ENCODE measurements at places on chromosomes 7 and 10.
A peak's percentile ranks its signal among the peaks of the same experiment; 100 is the strongest.

- DNase-seq: peak; percentile 56
Measured at GRCh38 chr10:17454161-17455014, at the start of gene ST8SIA6. TSS of gene ST8SIA6 (minus strand) at chr10:17454595. CDS start at chr10:17454255, 340 bp downstream.

DNA sequence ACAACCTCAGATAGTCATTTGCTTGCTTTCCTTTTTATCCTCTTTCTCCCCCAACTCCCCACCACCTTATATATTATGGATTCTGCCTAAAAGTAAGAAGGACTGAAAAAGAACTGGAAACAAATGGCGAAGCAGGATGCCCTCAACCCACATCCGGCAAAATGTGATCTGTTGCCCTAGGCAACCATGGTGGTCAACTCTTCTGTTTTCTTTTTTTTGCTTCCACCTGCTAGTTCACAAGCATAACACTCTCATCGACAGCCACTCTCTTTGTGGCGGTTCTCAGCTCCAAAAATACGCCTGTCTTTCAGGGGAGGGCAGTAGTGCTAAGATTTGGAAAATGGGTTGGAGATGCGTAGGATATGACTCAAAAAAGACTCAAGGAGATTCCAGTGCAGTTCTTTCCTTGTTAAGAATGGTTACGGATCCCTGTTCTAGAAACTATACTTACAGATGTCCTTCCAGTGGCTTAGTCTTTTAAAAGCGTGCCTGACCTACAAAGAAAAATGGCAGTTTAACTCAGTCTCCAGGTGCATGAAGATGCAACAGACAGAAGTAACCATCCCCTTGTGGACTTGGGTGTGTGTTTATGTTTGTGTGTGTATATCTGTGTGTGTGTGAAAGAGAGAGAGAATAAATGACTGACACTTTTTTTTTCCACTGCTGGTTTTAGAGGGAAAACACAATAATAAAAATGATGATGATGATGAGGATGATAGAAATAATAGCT is 10.7 kb downstream of the APBB1IP start:
- peak; percentile 66 for DNase-seq

DNA sequence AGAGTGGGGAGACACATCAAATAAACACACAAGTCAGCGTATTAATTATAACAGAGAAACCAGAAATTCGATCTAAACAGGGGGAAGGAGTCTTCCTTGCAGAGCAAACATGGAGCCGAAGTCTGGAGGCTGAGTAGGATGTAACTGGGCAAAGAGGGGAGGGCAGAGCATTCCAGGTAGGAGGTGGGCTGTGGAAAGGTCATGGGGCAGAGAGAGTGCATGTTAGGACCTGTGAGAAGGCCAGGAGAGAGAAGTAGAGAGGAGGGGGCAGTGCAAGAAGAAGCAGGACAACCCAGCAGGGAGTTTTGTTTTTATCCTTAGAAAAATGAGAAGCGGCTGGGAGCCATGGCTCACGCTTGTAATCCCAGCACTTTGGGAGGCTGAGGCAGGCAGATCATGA is 130.8 kb upstream of the GPR26 start:
- no peak for DNase-seq

DNA sequence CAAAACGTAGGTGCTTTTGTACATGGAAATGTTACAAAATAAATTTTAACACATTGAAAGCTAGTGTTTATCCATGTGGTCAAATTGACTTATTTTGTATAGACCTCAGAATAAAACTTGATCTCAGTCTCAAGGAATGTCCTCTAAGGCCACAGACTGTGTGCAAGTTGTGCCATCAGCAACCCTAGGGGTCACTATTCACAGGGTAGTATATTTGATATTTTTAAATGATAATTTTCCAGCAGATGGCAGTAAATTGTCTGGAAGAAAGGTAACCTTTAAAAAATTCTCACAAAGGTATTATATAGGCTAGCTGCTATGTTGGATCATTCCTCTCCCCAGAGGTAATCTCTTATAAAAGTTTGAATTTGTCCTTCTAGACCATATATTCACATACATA is 12.9 kb upstream of the SNX10 start:
- DNase-seq: no peak

DNA sequence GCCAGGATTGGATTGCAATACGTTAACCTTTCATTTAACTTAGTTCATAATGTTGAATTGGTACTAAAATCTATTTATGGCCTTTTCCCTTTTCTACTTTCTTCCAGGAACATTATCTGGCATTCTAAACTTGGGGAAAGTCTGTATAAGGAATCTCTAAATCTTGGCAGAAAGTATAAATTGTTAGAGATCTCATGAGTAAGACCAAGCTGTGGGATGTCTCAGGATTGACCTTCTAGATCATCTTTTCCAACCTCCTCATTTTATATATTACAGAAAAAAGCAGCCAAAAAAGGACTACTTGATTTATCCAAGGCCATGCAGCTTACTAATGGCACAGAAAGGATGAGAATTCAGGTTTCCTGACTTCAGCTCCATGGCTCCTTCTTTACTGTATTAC is 598.3 kb downstream of the INHBA start:
- DNase-seq: no peak

DNA sequence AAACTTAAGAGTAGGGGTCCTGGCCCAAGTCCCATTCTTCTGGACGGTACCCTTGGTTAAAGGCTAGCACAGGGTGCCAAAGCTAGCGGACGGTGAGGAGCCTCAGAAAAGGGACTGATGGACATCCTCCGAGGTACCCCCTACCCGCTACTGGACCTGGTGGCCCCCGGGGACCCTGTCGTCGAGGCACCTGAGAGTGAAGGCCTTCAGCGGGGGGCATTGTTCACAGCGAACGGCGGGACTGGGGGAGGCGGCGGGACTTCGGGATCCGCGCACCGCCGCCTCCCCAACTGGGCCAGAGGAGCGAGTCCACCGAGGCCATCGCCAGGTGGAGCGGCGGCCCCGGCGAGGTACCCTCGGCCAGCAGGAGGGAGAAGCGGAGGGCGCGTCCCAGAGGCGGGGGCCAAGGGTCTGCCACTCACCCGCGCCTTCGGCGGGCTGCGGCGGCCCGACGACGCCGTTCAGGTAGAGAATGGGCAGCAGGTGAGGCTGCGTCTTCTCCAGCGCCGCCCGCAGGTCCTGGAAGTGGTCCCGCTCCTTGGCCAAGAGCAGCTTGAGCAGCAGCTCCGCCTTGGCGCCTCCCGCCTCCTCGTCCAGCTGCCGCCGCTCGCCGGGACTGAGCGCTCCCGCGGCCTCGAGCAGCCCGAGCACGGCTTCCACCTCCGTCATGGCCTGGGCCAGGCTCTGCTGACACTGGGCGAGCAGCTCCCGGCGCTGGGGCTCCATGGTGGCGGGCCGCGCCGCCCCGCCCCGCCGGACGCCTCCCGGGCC is 575 bp downstream of the DLG5 start:
- peak; percentile 45 for DNase-seq

- DNase-seq: no peak
Measured at GRCh38 chr7:370259-370625, 80.3 kb downstream of the FOXL3 start.

DNA sequence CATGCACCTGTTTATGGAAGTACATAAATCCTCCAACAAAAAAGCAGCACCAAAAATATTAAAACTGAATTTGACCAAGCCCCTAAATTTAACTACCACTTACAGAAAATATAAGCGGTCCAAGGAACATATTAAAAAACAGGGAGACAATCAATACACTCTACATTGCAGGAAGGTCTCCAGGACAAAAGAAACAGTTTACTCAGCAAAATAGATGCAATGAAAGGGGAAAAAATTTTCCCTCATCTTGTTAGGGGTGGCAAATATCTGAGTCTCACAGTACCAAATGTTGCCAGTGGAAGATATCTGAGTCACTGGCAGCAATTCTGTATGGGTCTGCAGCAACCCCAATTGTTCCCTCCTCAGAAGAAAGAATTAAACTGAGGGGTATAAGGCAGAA is 50.4 kb downstream of the NAMPT start:
- DNase-seq: no peak

- peak; percentile 61 for DNase-seq
Measured at GRCh38 chr10:87505366-87506111, 846 bp downstream of the MINPP1 start.

- no peak for DNase-seq
Measured at GRCh38 chr10:35136263-35136815, 9.7 kb downstream of the CREM start.

- DNase-seq: no peak
Measured at GRCh38 chr10:78655979-78656378, 412.8 kb upstream of the ZMIZ1 start.

- no peak for DNase-seq
Measured at GRCh38 chr7:9028012-9028411, 594.6 kb downstream of the NXPH1 start.

- no peak for DNase-seq
Measured at GRCh38 chr7:131357282-131357880, 29.7 kb downstream of the MKLN1 start.

DNA sequence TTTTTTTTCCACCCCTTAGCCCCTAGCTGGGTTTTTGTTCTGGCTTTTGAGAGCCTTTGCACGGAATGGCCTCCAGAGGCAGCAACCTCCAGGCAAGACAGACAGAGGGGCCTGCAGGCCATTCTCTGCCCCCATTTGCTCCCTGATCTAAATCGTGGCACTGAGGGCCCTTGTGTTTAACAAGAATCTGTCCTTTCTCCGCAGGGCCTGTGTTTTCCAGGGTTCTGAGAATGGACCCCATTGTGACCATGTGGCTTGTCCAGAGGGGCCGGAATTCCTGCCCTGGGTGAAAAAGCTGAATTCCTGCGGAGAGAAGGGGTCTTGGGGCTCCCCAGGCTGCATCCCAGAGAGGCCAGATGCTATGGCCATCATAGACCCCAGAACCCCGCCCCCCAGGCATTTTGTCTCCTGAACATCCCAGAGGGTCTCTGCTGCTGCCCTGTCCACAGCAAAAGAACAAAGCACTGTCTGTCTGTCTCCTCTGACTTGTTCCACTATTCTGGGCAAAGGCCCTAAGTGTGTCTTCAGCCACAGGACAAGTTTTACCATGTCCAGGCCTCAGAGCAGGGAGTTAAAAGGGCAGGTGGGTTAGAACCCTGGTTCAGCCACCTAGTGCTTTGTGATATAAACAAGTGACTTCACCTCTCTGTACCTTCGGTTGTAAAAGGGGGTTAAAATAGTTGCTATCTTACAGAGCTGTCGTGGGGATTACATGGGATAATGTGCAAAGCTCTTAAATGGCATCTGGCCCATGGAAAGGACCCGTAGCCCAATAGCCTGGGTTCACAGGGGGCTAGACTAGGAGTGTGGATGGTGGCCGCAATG is 155.6 kb downstream of the SH3PXD2A start:
- no peak for DNase-seq

GRCh38 chr7:64687249-64687648 is 21.3 kb downstream of the ZNF107 start:
- DNase-seq: no peak

DNA sequence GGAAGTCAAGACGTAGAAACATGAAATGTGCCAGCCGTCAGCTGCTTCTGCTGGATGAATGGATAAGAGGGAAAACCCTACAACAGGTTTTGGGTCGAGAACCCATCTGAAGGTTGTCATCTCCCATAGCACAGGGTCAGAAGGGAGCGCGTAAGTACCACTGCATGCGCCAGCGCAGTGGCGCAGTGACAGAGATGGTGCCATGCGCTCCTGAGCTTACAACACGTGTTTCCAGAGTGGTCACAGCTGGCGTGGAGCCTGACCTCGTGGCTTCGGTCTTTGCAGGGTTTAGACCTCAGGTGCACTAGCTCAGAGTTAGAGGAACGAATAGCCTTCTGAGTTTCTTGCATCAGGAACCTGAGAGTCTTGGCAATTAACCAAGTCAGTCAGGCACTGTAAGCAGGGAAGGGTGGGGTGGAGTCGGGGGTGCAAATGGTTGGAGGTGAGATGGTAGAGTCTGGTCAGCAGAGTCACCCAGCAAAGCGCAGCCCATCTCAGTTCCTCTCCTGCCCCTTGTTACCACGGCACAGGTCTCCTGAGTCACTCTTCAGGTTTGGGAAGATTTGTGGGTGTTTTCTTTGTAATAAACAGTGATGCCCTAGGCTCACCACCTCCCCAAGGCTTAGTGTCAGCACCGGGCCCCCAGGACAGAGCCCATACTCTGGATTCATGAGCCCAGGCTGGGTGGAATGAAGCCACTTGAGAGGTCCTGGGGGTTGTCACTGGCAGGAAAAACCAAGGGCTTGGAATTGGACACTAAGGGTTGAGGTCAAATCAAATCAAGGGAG is 84.1 kb upstream of the PPIF start:
- no peak for DNase-seq

Measured in activated CD4-positive, alpha-beta T cell treated with anti-CD3 and anti-CD28 coated beads for 48 hours (primary cell).